Stimulated activated CD4-positive, alpha-beta T cell treated with anti-CD3 and anti-CD28 coated beads, Interleukin-12 subunit alpha, Interleukin-12 subunit beta, amount 100 ng/mL, for 24 hours (primary cell): ENCODE measurements at places on chromosomes 7 and 10.

DNA sequence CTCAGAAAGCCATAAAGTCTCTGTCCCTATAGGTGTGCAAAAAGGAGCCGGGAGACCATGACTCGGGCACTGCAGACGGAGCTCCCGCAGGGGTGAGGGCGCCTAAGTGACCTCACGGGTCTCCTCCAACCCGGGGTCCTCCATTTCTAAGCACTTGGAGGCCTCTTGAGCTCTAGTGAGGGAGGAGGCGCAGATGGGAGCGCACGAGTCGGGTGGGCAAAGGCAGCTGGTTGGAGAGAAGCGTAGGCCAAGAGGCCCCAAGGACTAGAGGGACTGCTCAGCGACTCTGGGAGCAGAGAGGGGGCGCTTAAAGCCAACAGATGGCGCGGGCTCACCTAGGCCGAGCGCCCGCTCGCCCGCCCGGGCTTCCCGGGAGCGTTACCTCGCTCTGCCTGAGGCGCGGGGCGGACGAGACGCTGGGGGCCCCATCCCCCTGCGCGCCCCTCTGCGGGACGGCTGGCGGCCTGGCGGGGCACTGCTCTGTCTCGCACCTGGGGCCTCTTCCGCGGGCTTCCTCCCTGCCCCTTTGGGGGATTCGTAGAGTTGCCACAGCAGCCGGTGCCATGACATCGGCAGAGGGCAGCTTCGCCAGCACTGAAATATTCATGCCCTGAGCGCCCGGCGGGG is 523 bp upstream of the CDH23 start:
- no peak for DNase-seq

DNA sequence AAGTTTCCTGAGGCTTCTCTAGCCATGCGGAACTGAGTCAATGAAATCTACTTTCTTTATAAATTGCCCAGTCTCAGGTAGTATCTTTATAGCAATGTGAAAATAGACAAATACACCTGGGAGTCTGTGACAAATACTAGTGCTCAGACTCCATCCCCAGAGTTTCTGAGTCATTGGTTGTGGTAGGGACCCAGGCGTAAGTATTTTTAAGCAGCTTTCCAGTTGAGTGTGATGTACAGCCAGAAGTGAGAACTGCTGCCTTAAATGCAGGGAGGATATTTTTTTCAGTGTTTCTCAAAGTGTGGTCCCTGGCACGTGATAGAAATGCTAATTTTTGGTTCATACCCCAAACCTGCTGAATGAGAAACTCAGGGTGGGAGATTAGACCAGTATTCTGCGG is 121.7 kb downstream of the SORCS3 start:
- DNase-seq, result no peak

- no peak for DNase-seq
Observed at GRCh38 chr7:30708983-30709382, 26.7 kb upstream of the CRHR2 start.

DNA sequence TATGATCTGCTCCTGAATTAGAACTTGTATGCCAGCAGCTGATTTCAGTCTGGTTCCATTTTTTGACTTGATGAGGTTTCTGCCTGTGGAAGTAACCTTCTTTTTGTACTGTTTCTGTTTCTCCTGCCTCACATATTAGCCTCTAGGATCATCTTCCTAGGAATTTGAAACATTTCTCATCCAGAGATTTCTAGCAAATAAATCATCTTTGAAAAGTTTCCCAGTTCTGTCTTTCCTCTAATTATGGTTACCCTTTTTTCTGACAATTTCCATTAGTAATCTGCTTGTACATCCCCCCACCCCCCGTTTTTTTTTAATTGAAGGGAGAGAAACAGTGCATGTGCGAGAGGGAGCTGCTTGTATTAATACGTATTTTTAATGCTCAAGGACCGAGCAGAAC is 92.2 kb downstream of the NRF1 start:
- no peak for DNase-seq

DNA sequence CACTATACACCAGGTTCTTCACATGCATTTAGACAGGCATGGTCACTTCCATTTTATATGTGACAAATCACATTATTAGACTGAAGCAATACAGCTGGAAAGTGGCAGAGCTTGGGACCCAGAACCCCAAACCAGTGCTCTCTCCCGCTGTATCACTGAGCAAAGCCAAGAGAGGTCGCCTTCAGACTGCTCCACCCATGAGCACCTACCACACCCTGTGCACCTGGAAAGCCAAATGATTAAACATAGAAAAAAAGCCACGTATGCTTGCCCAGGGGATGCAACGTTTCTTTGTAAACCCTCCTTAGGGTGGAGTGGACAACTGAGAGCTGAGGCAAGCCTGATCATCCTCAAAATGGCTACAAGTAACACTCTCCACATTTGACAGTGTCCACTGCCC is 72.5 kb downstream of the CCDC6 start:
- DNase-seq, result no peak

DNA sequence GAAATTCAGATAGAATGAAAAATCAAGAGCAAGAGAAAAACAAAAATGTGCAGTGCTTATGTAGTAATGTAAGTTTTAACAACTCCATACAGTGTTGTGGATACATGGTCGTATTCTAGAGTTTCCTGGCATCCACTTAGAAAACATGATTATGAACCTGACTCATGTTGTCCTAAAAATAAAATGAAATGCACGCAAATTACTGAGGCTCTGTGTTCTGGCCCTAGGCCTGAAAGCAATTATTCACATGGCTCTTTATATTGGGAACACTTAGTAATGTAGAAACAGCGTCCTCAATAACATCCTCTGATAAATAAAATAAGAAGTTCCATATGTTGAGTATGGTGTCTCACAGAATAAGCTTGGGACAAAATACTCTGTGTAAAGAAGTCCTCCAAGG is 200.2 kb upstream of the SEMA3E start:
- DNase-seq, result no peak

DNA sequence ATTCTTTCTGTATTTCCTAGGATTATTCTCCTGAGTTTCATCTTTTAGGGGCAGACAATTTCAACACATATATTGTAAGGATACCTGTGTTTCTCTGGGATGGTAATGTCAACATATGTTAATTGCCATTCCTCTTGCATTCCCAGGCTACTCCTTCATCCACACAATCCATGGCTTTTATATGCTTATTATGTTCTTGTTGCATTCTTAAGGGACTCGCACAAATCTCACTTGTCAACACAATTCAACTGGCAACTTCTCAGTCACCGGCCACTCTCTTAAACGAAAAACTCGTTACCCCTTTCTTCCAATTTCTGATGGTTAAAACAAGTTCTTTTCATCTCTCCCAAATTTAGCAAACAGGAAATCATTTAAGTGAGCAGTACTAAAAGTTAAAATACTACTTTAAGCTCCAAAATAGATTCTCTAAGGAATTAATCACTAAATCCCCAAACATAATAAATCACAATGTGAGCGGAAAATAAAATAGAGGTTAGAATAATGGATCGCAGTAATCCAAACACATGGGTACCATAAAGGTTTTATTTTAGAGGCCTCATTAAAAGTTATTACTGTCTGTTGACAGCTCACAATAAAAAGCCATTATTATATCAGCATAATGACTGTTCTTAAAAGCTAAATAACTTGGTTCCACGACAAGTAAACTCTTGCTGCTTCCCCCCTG is 223.2 kb downstream of the ELMO1 start:
- no peak for DNase-seq

GRCh38 chr7:158295966-158296797 is 291.4 kb downstream of the PTPRN2 start:
- DNase-seq, result no peak

GRCh38 chr10:43360086-43360485 is 11.3 kb upstream of the FXYD4 start:
- no peak for DNase-seq

- DNase-seq, result no peak
Observed at GRCh38 chr10:49072166-49072885, 43.0 kb downstream of the VSTM4 start.

DNA sequence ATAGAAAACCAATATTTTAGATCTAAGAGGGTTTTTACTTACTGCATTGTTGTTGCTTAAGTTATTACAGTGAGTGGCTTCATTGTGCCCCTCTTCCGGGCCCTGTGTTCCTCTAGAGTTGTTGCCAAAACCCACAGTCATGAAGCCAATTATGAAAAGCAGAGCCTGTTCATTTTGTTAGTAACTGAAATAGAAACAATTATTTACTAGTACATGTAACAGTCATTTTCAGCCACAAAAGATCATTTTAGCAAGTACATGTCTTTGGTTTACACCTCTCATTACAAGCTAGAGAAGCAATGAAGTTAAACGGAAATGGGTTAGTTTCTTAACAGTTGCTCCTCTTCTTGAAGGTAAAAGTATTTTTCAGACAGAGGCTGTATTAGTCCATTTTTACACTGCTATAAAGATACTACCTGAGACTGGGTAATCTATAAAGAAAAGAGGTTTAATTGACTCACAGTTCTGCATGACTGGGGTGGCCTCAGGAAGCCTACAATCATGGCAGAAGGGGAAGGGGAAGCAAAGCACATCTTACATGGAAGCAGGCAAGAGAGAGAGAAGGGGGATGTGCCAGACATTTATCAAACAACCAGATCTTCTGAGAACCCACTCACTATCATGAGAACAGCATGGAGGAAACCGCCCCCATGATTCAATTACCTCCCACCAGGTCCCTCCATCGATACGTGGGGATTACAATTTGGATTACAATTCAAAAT is 380.5 kb downstream of the SFMBT2 start:
- DNase-seq, result no peak

GRCh38 chr10:101031796-101032636 is 982 bp downstream of the SFXN3 start:
- DNase-seq, result peak; percentile 57

GRCh38 chr10:7512487-7512886 is 101.7 kb upstream of the SFMBT2 start:
- no peak for DNase-seq

GRCh38 chr10:26780106-26780792 is 80.5 kb downstream of the ABI1 start:
- no peak for DNase-seq

GRCh38 chr7:150945853-150946420 is 32.2 kb downstream of the KCNH2 start:
- DNase-seq, result no peak

DNA sequence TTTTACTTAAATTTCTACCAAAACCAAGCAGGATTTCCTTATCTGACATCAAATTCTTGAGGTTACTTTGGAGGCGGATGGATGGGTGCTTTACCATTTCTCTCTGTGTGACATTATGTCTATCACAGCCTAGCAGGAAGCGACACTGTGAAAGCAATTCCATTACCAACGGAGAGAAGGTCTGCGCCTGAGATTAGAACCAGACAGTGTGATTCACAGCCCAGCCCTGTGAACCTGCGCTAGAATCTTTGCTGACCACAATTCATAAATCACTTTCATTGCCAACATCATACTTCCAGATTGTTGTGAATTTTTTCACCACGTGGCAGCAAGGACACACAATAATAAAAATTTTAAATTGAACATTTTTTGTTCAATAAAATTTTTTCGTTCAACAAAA is 126.5 kb downstream of the CUBN start:
- DNase-seq, result peak; percentile 37

DNA sequence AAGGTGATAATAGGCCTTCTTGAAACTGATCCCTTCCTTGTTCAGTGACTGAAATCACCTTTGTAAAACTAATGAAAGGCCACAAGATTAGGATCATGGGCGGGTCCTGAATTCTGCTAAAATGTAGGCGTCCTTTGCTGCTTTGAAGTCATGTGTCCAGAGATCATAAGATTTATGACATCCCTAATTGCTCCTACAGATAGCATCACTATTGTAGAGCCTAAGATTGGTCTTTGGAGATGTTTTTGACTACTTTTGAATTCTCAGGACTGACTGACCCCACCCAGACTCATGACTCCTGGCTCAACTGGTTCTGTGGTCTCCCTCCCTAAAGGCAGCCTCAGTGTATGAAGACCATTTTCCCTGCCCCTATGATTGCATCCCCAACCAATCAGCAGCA is 322.6 kb upstream of the SEMA3D start:
- no peak for DNase-seq

DNA sequence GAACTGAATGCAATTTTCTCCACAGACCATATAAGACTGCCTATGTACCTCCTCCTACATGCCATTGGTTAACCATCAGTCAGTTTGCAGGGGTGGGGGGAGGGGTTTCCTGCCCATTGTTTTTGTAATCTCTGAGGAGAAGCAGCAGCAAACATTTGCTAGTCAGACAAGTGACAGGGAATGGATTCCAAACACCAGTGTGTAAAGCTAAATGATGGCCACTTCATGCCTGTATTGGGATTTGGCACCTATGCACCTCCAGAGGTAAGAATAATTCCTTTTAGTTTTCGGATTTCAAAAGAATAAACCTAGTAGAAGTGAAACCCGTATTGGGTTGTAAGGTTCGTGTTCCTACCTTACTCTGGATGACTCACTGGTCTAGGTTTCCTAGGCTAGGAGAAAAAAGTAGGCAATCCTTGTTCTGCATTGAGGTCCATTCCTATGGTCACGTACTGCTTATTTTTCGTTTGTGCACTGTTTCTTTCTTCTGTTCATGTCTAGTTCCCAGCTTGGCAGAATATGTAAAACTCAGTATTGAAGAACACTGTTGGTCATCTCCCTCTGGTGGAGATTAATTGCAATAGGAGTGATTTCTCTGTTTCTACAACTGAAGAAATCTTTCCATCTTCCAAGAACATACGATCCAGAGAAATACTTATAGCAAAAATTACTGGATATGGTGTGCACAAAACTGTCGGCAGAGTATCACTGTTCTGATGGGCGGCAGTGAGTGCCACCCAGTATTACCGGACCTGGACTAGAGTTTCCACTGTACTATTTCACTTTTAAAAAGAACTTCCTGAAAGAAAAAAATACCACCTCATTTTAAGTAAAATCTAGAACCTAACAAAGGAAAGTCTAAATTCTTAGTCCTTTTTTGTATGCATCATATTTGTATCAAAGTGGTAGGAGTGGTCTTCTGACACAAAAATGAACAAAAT is at the start of gene AKR1C3:
AKR1C3 (plus strand) TSS at position 150 of the 941 bp plus-strand sequence; CDS start at position 181, 31 bp downstream.
- DNase-seq, result no peak

- no peak for DNase-seq
Observed at GRCh38 chr10:88218362-88218761, 354.9 kb downstream of the PTEN start.

- DNase-seq, result no peak
Observed at GRCh38 chr7:123096434-123096833, 100.9 kb upstream of the TAS2R16 start.

DNA sequence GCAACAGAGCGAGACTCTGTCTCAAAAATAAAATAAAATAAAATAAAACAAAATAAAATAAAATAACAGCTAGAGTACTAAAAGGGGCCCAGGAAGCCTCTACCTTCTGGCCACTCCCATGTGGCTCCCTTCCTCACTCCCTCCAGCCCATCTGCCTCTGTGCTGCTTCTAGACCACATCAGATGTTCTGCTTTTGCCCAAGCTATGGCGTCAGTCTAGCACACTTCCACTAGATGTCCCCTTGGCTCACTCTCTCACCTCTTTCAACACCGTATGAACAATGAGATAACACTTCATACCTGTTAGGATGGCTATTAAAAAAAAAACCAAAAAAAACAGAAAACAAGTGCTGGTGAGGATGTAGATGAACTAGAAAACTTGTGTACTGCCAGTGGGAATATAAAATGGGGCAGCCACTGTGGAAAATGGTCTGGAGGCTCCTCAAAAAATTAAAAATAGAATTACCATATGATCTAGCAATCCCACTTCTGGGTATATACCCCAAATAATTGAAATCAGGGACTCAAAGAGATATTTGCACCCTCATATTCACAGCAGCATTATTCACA is 132.3 kb downstream of the ARHGAP22 start:
- DNase-seq, result no peak
